ENCODE measurements at places on chromosomes 12 and 14.

DNA sequence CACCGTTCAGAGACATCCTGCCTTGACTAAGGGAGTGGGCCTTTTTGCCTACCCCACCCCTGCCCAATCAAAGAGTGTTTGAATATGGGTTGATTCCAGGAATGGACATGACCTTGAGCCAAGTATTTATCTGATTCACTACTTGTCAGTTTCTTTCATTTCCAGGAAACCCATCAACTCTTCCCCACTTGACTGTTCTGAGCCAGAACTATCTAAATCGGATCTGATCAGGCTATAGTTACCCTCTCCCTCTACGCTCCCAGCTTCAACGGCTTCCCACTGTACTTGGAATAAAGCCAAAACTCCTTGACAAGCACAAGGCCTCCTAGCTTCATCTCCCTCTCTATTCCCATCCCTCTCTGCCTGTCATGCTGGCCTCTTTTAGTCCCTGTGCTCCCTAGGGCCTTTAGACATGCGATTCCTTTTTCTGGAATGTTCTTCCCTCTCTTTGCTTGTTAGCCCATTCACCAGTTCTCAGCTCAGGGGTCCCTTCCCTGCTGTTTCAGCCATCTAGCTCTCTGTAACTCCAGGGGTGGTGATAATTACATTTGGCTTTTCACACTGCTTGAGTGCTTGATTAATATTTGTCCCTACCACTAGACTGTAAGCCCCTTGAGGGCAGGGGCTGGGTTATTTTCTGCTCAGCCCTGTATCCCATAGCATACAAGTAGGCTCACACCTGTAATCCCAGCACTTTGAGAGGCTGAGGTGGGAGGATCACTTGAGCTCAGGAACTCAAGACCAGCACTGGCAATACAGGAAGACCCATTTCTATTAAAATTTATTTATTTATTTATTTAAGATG lies 5.5 kb upstream of the ITPK1 start:
- no peaks in the 10 kb centered on the region for H3K4me1 ChIP-seq
- H3K36me3 ChIP-seq = no peaks in the 10 kb centered on the region
- no peak overlapping the region for H3K27ac ChIP-seq
- H3K4me3 ChIP-seq = no peak overlapping the region
- no peak for DNase-seq

DNA sequence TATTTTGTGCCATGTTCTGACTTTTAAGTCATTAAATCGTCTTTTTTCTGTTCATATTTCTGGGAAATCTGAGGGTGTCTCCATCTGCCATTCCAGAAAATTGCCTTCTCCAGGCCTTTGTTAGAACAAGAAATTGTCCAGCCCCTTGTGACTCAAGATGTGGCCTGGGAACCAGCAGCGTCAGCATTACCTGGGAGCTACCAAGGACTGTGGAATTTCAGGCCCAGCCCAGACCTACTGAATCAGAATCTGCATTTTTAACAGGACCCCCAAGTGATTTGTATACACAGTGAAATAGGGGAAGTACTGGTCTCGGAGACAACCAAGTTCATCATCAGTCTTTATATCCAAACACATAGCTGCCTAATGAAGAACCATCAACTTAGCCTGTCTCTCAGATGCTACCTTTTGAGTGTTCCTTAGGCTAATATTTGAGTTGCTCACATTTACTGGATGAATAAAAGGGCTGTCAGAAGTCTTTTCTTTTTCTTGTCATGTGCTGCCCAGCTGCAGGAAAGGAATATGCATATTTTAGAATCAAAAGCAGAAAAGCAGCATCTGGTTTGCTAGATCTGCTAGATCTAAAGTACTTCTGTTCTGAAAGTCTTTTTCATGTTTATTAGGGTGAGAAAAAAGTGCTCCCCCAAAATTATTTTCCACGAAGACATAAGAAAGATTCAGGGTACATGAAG lies 21.2 kb downstream of the GPHB5 start:
- no peak overlapping the region for H3K4me3 ChIP-seq
- peaks cover 3% of the 10 kb centered on the region for H3K4me1 ChIP-seq
- DNase-seq = no peak
- no peaks in the 10 kb centered on the region for H3K27me3 ChIP-seq
- no peak overlapping the region for H3K27ac ChIP-seq
- no peaks in the 10 kb centered on the region for H3K36me3 ChIP-seq

DNA sequence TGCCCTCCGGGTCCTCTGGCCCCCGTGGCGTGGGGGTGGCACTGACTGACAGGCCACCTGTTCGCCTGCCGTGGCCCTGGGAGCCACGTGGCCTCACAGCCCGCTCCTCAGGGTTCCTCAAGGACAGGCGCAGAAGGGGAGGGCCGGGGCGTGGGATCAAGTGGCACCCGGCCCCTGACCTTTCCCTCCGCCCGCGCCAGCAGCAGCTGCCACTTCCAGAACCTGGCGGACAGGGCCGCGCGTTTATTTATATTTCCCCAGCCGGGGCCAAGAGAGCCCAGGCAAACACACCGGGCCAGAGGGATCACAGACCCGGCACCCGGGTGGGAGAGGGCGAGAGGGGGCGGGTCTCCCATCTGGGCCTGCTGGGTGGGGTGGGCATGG lies 92.6 kb downstream of the RFLNA start:
- no peak overlapping the region for H3K4me3 ChIP-seq
- peaks cover 21% of the 10 kb centered on the region for H3K4me1 ChIP-seq
- H3K36me3 ChIP-seq = peaks cover 21% of the 10 kb centered on the region

DNA sequence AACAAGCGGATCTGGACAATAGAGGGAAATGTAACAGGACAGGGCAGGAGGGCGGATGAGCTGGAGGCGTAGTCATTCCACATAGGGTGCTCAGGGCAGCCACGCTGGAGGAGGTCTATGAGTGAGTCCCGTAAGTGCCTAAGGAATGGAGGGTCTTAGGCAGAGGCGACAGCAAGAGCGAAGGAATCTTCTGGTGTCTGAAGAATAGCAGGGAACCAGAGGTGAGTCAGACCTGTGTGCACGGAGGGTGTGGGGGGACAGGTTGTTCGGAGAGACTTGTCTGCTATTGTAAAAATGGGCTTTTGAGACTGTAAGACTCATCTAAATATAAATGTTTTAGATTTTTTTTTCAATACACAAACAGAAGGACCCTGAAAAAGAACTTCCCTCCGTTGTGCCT lies 70.6 kb downstream of the SETD3 start:
- no peak overlapping the region for H3K4me3 ChIP-seq
- peaks cover 17% of the 10 kb centered on the region for H3K4me1 ChIP-seq
- DNase-seq = no peak
- no peaks in the 10 kb centered on the region for H3K27me3 ChIP-seq
- H3K36me3 ChIP-seq = peaks cover 45% of the 10 kb centered on the region
- no peak overlapping the region for H3K27ac ChIP-seq

DNA sequence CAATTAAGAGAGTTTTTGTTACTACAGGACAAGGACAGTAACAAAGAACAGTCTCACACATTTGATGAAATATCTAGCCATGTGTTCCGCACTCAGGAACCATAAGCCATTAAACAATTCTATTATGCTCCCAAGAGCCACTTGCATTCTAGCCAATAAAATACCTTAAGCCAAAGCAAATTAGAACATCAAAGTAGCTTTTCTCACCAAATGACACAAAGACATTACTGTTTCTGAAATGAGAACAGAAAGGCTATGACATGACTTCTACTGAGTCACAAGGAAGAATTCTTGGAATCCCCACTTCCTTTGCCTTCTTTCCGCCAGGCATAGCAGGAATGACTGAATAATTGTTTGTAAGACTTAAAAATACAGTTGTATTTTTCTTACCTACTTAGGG lies 445.8 kb downstream of the ATP23 start:
- no peaks in the 10 kb centered on the region for H3K27me3 ChIP-seq
- no peak overlapping the region for H3K27ac ChIP-seq
- DNase-seq = no peak
- no peak overlapping the region for H3K4me3 ChIP-seq
- H3K36me3 ChIP-seq = no peaks in the 10 kb centered on the region

DNA sequence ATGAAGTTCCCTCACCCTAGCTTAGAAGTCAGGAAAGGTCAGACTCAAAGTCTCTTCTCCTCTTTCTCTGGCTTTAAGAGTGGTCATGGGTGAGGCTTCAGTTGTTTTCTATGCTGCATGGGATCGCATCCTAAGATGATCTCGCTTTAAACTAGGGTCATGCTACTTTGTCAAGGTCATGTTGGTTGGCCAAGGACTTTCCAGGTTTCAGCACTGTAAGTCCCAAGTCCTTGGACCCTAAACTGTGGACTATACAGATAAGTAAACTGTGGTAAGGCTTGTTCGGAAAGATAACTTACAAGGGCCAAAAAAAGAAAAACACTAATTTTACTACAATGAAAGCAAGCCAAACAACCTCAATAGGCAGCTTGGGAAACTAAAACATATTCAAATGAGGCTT lies 17.4 kb downstream of the HAL start:
- no peak overlapping the region for H3K27ac ChIP-seq
- H3K27me3 ChIP-seq = peaks cover 3% of the 10 kb centered on the region
- no peak for DNase-seq
- no peaks in the 10 kb centered on the region for H3K4me1 ChIP-seq
- no peak overlapping the region for H3K4me3 ChIP-seq

DNA sequence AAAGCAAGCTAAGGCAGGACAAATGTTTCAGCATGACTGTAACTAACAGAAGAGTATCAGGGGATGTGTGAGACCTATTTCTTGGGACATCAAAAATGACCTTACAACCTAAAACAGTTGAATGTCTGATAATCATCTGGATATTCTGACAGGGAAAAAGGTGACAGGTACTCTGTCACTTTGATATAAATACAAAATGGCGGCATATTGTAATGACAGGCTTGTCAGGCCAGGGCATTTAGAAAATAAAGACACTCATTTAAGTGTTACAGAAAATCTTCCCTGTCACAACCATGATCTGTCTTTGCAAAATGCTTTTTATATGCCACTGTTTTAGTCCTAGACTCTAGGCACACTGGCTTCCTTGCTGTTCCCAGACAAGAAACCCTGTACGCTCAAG lies 1033.3 kb upstream of the FLRT2 start:
- no peaks in the 10 kb centered on the region for H3K27me3 ChIP-seq
- DNase-seq = no peak
- no peaks in the 10 kb centered on the region for H3K36me3 ChIP-seq

DNA sequence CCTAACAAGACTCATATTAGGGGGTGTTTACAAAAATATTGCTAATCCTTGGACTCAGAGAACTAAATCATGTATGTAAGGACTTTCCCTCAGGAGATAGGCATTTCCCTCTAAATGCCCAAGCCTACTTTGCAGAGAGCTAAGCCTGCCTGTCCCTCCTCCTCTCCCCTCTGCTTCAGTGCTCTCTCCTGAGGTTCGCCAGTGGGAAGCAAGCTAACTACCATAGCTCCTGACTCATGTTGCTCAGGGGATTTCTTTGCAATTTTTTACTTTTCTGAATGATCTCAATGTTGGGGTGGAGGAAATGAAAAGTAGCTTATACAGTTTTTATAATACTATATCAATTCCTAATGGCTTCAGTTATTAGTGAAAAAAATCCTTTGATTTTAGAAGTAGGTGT lies 29.6 kb downstream of the IFT43 start:
- no peaks in the 10 kb centered on the region for H3K27me3 ChIP-seq
- no peak overlapping the region for H3K4me3 ChIP-seq
- H3K4me1 ChIP-seq = peaks cover 4% of the 10 kb centered on the region
- H3K36me3 ChIP-seq = peaks cover 10% of the 10 kb centered on the region

GRCh38 chr12:49821373-49822287 lies 6.6 kb downstream of the NCKAP5L start:
- no peaks in the 10 kb centered on the region for H3K36me3 ChIP-seq
- H3K27ac ChIP-seq = no peak overlapping the region
- DNase-seq = no peak
- H3K27me3 ChIP-seq = no peaks in the 10 kb centered on the region
- H3K4me3 ChIP-seq = no peak overlapping the region

DNA sequence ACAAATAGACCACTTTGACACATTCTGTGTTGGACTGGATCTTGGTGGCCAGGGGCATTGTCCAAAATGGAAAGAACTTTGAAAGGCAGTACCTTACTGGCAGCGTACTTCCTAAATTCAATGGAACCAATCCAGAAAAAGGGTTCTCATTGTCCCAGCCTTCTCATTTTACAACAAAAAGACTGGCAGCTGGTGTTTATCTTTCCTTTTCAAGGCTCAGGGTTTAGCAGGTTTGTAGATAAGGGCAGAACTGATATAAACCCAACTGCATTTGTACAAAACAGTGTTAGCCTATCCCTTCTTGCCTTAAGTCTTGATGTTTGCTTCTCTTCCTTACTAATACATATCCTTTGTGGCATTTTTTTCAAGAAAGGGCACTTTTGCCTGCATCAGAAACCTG lies 7.7 kb downstream of the THAP2 start:
- H3K27ac ChIP-seq = no peak overlapping the region
- H3K27me3 ChIP-seq = no peaks in the 10 kb centered on the region
- no peak for DNase-seq
- H3K36me3 ChIP-seq = no peaks in the 10 kb centered on the region
- peaks cover 4% of the 10 kb centered on the region for H3K4me1 ChIP-seq
- no peak overlapping the region for H3K4me3 ChIP-seq

- H3K4me1 ChIP-seq = peaks cover 10% of the 10 kb centered on the region
- H3K27ac ChIP-seq = no peak overlapping the region
- no peak overlapping the region for H3K4me3 ChIP-seq
Observed at GRCh38 chr14:74085828-74086227, 1.1 kb downstream of the LIN52 start.

DNA sequence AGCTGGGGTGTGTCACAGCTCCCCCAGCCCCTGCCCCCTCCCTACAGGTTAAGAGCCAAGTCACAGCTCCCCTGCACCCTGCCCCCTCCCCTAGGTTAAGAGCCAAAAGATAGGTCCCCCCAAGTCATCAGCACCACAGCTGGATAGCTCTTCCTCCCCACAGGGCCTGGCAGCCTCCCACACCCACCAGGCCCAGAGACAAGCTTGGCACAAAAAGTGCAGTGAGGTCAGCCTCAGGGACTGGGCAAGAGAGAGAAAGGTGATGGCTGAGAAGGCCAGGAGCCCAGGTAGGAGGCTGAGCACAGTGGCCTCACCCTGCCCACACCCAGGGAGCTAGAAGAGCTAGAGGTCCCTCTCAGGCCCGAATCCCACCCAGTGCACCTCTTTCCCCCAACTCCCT lies 8.7 kb downstream of the ITGA7 start:
- peaks cover 1% of the 10 kb centered on the region for H3K4me1 ChIP-seq
- no peak overlapping the region for H3K27ac ChIP-seq
- H3K4me3 ChIP-seq = no peak overlapping the region
- no peak for DNase-seq
- peaks cover 14% of the 10 kb centered on the region for H3K36me3 ChIP-seq

GRCh38 chr12:77847680-77848431 lies 17.2 kb downstream of the NAV3 start:
- no peak for DNase-seq
- H3K4me1 ChIP-seq = peaks cover 19% of the 10 kb centered on the region
- no peaks in the 10 kb centered on the region for H3K27me3 ChIP-seq
- H3K4me3 ChIP-seq = no peak overlapping the region
- H3K27ac ChIP-seq = no peak overlapping the region

DNA sequence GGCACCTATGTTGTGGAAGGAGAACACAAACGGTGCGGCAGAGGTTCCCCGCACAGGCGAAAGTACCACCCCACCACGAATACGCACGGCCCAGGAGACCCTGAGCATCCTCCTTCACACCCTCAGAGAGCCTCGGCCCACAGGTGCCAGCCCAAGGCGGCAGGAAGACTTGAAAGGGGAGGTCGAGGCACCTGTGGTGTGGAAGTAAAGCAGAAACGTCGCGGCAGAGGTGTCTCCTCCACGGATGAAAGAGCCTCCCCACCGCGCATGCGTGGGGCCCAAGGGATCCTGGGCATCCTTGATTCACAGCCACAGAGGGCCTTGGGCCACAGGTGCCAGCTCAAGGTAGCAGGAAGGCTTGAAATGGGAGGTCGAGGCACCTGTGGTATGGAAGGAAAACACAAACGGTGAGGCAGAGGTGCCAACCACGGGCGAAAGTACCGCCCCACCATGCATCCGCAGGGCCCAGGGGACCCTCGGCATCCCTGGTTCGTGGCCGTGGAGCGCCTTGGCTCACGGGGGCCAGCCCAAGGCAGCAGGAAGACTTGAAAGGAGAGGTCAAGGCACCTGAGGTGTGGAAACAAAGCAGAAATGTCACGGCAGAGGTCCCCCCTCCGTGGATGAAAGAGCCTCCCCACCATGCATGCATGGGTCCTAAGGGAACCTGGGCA lies 380.1 kb downstream of the ALG10 start:
- H3K27ac ChIP-seq = no peak overlapping the region

All from neuronal stem cell (in vitro differentiated cells).